ENCODE measurements at places on chromosomes 6 and 20.

DNA sequence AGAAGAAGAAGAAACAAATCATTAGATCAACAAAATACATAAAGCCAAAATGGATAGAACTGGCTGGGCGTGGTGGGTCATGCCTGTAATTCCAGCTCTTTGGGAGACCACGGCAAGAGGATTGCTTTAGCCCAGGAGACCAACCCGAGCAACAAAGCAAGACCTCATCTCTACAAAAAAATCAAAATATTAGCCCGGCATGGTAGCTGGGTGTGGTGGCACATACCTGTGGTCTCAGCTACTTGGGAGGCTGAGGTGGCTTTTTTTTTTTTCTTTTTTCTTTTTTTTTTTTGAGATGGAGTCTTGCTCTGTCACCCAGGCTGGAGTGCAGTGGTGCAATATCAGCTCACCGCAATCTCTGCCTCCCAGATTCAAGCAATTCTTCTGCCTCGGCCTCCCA, 21.5 kb downstream of the NINL start:
- DNase-seq: no peak

DNA sequence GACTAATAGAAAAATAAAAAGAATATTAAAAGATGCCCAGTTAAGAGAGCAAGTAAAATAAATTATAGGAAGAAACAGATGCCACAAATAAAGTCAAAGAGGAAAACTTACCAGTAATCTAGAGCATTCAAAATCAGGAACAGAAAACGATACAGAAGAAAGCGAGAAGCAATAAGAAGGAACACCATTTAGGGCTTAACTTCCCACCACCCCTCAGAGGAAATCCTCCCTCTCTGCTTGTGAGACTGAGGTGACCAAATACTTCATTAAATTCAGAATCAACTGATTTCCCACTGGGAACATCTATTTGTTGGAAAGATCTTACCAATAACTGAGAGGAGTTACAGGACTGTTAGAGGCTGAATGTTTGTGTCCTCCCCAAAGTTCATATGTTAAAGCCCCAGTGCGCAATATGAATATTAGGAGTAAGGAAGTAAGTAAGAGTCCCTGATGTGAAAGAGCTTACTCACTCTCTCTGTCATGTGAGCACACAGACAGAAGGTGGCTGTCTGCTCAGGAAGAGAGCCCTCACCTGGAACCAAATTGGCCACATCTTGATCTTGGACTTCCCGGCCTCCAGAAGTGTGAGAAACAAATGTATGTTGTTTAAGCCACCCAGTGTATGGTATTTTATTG, 19.5 kb downstream of the KATNA1 start:
- DNase-seq: no peak

DNA sequence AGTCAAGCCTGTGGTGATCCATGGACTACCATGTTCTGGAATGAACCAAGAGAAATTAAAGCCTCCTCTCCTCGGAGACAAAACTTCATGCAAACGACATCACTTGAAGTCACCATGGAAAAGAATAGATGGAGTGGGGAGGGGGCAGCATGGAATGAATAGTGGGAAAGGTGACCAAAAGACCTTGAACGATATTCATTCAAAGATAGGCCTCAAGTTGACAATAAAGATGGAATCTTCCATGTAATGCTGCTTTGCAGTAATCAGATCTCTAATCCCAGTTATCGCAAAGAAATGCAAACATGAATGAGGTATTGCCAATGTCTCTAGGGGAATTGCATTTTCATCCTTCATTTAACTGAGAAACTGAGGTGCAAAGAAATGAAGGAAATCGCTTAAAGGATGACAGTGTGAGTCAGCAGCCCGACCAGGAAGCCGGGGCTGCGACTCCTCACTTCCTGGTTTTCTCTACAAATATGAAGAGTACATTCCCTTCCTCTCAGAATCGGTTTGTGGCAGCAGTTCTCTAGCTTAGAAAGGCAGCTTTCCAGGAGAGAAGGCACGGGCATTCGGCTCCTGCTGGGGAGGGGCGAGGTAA, 65.6 kb upstream of the RREB1 start:
- DNase-seq: no peak

- DNase-seq: peak; percentile 78
Observed at GRCh38 chr20:63641792-63642523, 11.3 kb downstream of the STMN3 start.

DNA sequence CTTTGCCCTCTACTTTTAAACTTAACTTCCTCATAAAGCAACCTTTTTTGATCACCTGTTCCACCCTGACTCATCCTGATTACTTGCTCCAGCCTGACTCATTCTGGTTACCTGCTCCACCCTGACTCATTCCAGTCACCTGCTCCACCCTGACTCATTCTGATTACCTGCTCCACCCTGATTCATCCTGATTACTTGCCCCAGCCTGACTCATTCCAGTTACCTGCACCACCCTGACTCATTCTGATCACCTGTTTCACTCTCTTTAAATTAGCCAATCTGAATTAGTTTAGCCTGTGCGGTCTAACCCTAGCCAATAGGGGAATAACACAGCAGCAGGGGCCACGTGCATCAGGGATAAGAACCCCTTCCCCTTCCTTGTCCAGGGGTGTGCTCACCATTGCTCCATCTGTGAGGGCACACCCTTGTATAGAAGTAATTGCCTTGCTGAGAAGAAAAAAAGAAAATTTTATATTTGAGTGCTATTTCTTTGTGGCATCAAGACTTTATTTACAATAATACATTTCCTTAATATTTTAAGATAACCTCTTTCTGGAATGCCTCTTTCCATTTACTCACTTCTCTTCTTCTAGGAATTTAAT, 17.9 kb downstream of the HLA-G start:
- no peak for DNase-seq

- no peak for DNase-seq
Observed at GRCh38 chr6:136752554-136752953, 39.7 kb downstream of the MAP3K5 start.

- no peak for DNase-seq
Observed at GRCh38 chr20:37523012-37523391, 2.0 kb downstream of the NNAT start.

- DNase-seq: no peak
Observed at GRCh38 chr20:38121741-38122140, 43.3 kb downstream of the TGM2 start.

- peak; percentile 85 for DNase-seq
Observed at GRCh38 chr6:42569102-42570028, 5.5 kb downstream of the UBR2 start.

GRCh38 chr6:153618371-153619322, 420.4 kb upstream of the OPRM1 start:
- DNase-seq: no peak

GRCh38 chr6:34235307-34236130, 1.2 kb upstream of the HMGA1 start:
- DNase-seq: peak; percentile 74

- DNase-seq: peak; percentile 25
Observed at GRCh38 chr6:41093729-41094128, 21.0 kb downstream of the NFYA start.

- DNase-seq: no peak
Observed at GRCh38 chr6:158257781-158258180, 54.5 kb upstream of the TULP4 start.

DNA sequence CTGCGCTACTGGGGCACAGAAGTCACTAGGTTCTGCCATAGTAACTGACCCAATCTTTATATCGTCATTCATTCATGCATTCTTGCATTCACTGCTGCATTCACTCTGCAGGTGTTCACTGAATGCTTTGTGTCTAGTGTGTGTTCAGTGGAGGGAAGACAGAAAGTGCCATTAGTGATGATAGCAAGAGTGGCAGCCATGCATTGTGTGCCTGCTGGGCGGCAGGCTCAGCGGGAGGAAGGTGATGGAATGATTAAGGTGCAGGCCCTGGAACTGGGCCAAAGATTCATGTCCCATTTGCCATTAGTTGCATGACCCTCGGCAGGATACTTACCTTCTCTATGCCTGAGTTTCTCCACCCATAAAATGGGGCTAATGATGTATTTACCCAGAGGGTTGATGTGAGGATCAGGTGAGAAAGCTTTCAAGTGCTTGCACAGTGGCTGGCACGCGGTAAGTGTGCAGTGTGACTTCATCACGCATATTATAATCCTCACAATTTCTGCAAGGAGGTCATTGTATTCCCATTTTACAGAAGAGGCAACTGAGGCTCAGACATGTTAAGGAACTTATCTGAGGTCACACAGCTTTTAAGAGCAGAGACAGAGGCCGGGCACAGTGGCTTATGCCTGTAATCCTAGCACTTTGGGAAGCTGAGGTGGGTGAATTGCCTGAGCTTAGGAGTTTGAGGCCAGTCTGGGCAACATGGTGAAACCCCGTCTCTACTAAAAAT, 40.1 kb downstream of the ITPR3 start:
- no peak for DNase-seq

- DNase-seq: no peak
Observed at GRCh38 chr20:44936510-44936909, 23.7 kb downstream of the TOMM34 start.

DNA sequence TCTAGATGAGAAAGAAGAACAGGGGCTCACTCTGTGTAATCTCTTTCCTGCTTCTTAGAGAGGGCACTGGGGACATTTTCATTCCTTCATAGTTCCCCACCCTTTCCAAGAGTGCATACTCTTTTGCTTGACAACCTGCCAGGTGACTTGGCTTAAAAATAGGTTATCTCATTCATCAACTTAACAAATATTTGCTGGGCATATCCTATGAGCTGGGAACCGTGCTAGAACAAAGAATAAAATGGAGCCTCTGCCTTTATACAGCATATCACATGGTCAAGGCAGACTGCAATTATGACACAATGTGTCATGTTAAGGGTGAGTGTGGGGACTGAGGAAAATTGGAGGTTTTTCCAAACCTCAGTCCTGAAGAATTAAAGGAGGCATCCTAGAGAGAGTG, 209.8 kb upstream of the FOXA2 start:
- DNase-seq: no peak

- DNase-seq: no peak
Observed at GRCh38 chr6:140768133-140768532, 1364.6 kb upstream of the GJE1 start.

DNA sequence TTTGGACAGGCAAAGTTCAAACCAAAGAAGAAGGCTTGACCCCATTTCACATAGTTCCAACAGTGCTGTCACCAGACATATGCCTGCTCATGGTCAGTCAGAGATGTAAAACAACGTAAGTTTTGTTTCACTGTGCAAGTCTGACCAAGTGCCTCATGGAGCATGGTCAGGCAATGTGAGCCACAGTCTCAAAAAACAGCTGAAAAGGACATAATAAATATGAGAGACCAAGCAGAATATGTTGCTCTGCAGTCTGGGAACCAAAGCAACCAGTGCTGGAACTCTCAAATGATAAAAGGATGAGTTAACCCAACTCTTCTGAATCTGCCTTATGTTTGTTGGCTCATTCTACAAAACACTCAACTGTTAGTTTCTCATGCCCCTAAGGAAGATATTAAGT, 39.9 kb upstream of the DST start:
- no peak for DNase-seq

DNA sequence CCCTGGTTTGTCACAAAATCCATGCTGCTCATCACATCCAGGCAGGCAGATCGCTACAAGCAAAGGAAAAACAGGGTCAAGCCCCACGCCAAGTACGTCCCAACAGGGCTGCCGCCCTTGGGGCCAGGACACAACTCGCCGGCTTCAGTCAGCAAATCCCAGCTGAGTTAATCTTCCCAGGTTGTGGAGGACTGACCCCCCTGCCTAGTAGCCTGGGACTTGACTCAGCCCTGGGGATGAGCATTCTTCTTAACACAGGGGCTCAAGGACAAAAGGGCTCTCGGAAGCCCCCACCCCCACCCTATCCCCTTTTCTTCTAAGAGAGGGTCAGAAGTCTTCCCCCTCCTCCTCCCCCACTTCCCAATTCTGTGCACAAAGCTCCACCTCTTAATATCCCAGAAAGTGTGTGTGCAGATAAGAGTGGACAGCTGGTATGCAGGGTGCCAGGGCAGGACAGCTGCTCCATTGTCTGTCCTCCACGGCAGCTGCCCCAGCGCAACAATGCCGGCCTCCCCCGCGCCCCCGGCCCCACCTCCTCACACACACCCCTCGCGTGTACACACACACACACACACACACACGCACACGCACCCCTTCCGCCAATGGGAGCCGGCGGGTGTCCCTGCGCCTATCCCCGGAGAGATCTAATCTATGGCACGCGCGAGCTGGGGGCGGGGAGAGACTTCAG, 4.5 kb downstream of the DLL1 start:
- peak; percentile 31 for DNase-seq

DNA sequence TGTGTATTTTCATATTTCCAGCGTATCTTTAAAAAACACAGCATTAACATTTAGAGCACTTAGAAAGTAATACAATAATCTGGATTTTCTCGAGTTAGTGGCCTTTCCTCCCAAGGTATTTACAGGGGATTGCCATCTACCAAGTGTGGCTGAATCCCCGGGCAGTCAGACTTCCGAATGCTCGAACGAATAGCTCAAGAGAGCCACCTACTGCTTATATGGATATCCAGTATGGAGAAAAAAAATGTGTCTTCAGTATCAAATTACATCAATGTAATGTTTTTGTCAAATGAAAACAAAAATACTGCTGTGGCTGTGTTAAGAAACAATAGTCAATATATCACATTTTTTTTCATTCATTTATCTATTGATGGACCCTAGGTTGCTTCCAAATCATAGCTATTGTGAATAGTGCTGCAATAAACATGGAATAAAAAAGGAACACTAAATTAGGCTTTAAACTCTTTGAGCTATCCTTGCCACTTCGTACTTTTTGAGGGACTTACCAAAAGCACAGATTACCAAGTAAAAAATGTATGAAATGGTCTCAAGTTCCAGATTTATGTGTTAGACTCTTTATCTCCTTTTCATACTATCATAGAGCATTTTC, 654.5 kb upstream of the PTCHD4 start:
- DNase-seq: peak; percentile 84

DNA sequence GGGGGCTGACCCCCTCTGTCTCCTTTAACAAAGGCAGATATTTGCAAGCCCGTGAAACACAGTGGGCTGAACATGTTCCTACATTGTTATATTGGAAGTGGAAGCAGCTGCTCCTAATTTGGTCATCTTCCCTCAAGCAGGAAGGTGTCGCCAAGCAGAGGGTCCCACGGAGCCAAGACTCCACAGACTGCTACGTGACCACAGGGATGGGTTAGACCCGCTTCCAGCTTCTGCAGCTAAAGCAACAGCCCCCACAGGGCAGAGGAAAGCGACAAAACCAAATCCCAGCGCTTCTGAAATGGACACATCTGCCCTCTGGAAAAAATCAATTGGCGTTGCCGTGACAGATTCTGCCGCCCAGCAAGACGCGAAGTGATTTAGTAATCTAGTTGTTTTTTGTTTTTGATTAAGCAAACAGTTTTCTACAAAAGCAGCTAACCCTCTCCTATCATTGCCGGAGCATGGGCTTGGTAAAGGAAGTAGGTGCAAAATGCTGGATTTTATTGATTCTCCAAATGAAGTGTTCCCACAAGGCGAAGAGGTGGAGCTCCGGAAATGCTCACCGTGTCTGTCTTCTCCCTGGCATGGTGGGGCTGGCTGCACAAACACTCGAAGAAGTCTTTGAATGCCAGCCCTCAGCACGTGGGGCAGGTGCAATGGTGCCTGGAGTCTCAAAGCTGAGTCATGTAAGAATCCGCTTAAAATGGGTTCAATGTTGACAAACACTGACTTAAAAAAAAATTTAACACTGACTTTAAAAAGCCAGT, 79.4 kb upstream of the FRMD1 start:
- DNase-seq: peak; percentile 13

GRCh38 chr20:14757728-14758127, 420.3 kb upstream of the FLRT3 start:
- no peak for DNase-seq
